ENCODE measurements at places on chromosomes 5 and 9.

- DNase-seq: peak; percentile 77
These were observed 929 bp downstream of the SH3PXD2B start for GRCh38 chr5:172453206-172453985.

GRCh38 chr5:120405286-120405864 is 58.7 kb upstream of the PRR16 start:
- DNase-seq: peak; percentile 94

DNA sequence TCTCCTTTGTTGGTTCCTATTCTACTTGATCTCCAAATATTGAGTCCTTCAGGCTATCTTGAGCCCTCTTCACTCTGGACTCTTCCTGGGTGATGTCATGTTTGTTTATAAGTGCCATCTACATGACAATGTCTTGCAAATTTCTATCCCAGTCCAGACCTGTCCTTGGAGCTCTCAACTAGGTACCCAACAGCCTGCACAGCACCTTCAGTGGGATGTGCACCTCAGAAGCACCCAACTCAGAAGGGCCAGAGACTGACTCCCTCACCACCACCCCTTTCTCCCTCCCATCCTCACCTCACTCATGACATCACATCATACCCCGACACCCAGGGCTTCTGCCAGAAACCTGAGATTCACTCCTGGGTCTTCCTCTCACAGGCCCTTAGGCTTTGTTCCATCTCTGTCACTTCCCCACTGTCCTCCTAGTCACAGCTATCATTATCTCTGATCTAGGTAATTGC is 14.4 kb downstream of the TXN start:
- DNase-seq: no peak

GRCh38 chr5:28542987-28543386 is 1504.6 kb upstream of the CDH9 start:
- peak; percentile 98 for DNase-seq

DNA sequence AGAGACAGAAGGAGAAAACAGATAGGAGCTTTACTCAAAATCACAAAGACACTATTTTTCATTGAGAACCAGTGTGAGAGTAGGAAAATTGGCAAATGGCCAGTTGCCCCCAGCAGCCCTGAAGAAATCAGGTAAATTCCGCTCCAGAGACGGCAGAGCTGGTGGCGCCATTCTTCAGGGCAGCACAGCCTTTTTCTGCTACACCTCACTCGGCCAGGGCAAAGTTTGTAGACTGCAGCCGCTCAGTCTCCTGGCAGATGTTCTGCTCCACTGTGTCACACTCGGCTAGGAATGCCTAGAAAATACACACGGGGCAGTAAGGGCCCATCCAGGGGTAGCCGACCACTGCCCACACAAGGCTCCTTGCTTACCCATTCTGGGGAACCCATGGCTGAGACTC is 9.5 kb downstream of the BAG1 start:
- DNase-seq: no peak

DNA sequence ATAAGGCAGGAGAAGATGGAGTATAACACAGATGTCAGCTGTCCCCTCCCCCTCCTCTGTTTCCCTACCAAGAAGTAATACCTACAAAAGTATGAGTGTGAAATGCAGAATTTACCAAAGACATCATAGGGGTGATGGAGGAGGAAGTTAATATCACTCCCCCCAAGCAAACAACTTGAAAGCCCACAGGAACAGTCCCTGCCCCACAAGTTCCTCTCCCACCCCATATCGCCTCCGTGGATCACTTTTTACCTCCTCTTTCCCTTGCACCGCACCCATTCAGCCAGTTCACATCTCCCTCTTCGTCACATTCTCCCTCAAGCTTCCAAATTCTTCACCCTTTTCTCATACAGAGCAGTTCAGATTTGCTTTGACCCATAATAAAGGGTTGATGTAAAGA is 7.0 kb upstream of the SIL1 start:
- DNase-seq: no peak

GRCh38 chr5:169433221-169433651 is 132.3 kb upstream of the SLIT3 start:
- no peak for DNase-seq

DNA sequence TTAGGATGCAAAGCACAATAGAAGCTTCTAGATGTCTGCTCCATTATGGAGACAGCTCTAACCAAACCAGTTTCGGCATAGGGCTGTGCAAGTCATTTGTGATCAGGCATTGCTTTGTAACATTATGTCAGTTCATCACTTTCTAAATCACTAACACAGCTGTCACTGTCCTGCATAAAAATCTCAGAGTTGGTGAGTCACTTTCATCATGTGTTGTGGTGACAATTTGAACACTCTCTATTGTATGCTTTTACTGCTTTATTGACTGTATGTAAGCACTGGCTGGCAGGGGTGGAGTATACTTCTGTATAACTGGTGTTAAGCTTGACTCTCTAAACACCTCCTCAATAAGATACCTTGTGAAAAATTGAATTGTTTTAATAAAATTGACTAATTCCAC is 77.9 kb downstream of the SLCO4C1 start:
- no peak for DNase-seq

- peak; percentile 72 for DNase-seq
These were observed 22.7 kb downstream of the CHD1 start for GRCh38 chr5:98905857-98906688.

DNA sequence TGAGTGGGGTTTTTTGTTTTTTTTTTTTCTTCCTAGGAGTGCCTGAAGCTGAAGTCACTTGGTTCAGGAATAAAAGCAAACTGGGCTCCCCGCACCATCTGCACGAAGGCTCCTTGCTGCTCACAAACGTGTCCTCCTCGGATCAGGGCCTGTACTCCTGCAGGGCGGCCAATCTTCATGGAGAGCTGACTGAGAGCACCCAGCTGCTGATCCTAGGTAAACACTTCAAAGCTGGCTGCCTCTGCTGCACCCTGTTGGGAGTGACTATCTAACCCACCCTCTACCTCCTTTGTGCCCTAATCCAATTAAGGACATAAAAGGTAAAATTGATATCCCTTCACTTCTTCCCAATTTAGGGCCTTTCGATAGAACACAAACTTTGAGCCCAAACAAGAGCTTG is 206.8 kb downstream of the SAXO1 start:
- no peak for DNase-seq

DNA sequence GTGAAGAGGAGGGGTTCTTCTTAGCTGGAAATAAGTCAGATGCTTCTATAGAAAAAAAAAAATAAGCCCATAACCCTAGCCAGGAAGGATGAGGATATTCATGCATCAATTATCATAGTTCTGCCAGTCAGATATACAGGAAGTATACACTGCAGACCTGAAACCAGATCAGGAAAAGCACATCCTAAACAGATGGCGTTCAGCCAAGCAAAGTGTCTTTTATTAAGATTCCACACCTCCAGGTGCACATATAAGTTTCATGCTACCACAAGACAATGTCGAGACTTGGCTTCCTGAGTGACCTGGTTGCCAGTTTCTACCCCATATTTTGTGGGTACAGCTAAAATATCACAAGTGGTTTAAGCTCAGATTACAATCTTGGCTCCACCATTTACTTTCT is 108.3 kb downstream of the CETN3 start:
- no peak for DNase-seq

- DNase-seq: no peak
These were observed 24.2 kb downstream of the GALNT12 start for GRCh38 chr9:98831696-98832095.

GRCh38 chr5:165188556-165189175 is 1683.2 kb downstream of the MAT2B start:
- no peak for DNase-seq

- DNase-seq: no peak
These were observed 119.8 kb downstream of the TENT4A start for GRCh38 chr5:6832994-6833393.
